Nasal cavity respiratory epithelium epithelial cell of viscerocranial mucosa (primary cell): ENCODE measurements at places on chromosomes 2 and 18. TPM values are rescaled to one million over a fixed set of nuclear protein-coding genes. Genes with fewer than 3 reads are reported as not detected.

Gene MOB4
- 21.9 and 30.2 TPM in 2 replicates for total RNA-seq

Gene FOSL2
- total RNA-seq: 61.9 and 187 TPM in 2 replicates

Gene USP40
- total RNA-seq: 26.3 and 45.1 TPM in 2 replicates

Gene PLGLB1
- 0.34 and 1.4 TPM in 2 replicates for total RNA-seq

Gene SERPINB13
- 16.7 and 114 TPM in 2 replicates for total RNA-seq

Gene CNDP1
- not detected in 2 replicates for total RNA-seq

Gene CYRIA
- total RNA-seq: 1.4 and 9.6 TPM in 2 replicates

Gene SLC8A1
- total RNA-seq: 4.4 and 7.2 TPM in 2 replicates

Gene FRZB
- total RNA-seq: under 0.01 TPM in 2 replicates

Gene PAX8
- under 0.01 and 1.1 TPM in 2 replicates for total RNA-seq

Gene SRD5A2
- total RNA-seq: under 0.01 and 0.07 TPM in 2 replicates

Gene PAX3
- 5.8 TPM in 1 of 2 replicates, not detected in the other for total RNA-seq

Gene GRHL1
- 32.5 and 85.2 TPM in 2 replicates for total RNA-seq

Gene IL36RN
- total RNA-seq: 2.0 and 5.1 TPM in 2 replicates

Gene UGP2
- 140 and 167 TPM in 2 replicates for total RNA-seq

Gene CEBPZ
- 84.1 and 86.7 TPM in 2 replicates for total RNA-seq

Gene MBOAT2
- 73.8 and 75.2 TPM in 2 replicates for total RNA-seq

Gene INHA
- under 0.01 and 0.36 TPM in 2 replicates for total RNA-seq

Gene TRPM8
- not detected in 2 replicates for total RNA-seq

Gene IL36B
- under 0.01 TPM in 1 of 2 replicates, not detected in the other for total RNA-seq

Gene GBX2
- total RNA-seq: not detected in 2 replicates

Gene ANKRD30BL
- total RNA-seq: not detected in 2 replicates

Gene TLX2
- not detected in 2 replicates for total RNA-seq

Gene RNF152
- 24.6 and 76.5 TPM in 2 replicates for total RNA-seq

Gene MAL
- 1.6 and 4.1 TPM in 2 replicates for total RNA-seq

Gene TMEM200C
- under 0.01 TPM in 1 of 2 replicates, not detected in the other for total RNA-seq

Gene SGO2
- 0.68 and 1.3 TPM in 2 replicates for total RNA-seq

Gene IL1F10
- 0.34 TPM in 1 of 2 replicates, not detected in the other for total RNA-seq

Gene PDCD1
- total RNA-seq: not detected in 2 replicates

Gene TFPI
- 1.0 and 9.9 TPM in 2 replicates for total RNA-seq

Gene COA5
- total RNA-seq: 13.3 and 27.3 TPM in 2 replicates

Gene IL1B
- total RNA-seq: 176 and 257 TPM in 2 replicates

Gene CDH2
- total RNA-seq: 0.34 and 6.9 TPM in 2 replicates

Gene PMAIP1
- 58.2 and 74.2 TPM in 2 replicates for total RNA-seq

Gene SCN7A
- total RNA-seq: under 0.01 TPM in 1 of 2 replicates, not detected in the other

Gene SULT1C2
- 0.07 and 0.34 TPM in 2 replicates for total RNA-seq

Gene SLC19A3
- total RNA-seq: under 0.01 and 0.36 TPM in 2 replicates

Gene AQP12A
- not detected in 2 replicates for total RNA-seq

Gene MEIS1
- 16.1 and 21.6 TPM in 2 replicates for total RNA-seq

Gene ACVR2A
- 8.2 and 15.4 TPM in 2 replicates for total RNA-seq

Gene PLEK
- not detected in 2 replicates for total RNA-seq

Gene FARSB
- 22.6 and 23.2 TPM in 2 replicates for total RNA-seq

Gene ELOA2
- not detected in 2 replicates for total RNA-seq

Gene FBXO48
- total RNA-seq: 0.68 and 1.00 TPM in 2 replicates

Gene CCDC121
- total RNA-seq: 0.68 and 1.2 TPM in 2 replicates

Gene FAP
- 1.7 and 14.2 TPM in 2 replicates for total RNA-seq

Gene CCDC141
- total RNA-seq: not detected in 2 replicates

Gene IL37
- total RNA-seq: not detected in 2 replicates

Gene CDK5R2
- 0.07 TPM in 1 of 2 replicates, not detected in the other for total RNA-seq

Gene STK16
- 25.3 and 32.8 TPM in 2 replicates for total RNA-seq
